Activated gamma-delta T cell treated with Interleukin-2 at 50 U/mL for 16 hours (primary cell): ENCODE measurements at places on chromosomes 12 and 14.
A peak's percentile ranks its signal among the peaks of the same experiment; 100 is the strongest.

DNA sequence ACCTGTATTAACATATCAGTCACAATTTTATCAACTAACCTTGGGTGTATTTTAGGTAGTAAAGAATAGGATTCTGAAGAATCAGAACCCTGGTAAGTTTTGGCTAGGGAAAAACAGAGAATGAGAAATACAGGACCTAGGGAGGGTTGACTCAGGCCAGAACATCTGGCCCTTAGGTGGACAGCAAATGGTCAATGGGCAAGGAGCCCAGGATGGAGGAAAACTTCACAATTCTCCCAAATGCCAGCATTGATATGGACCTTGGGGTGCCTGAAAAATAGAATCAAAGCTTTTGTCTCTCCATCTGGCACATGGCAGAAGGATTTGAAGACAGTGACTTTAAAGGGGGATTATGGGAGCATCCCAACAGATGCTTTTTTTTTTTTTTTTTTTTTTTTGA lies 32.7 kb upstream of the PRPF39 start:
- no peak for DNase-seq

DNA sequence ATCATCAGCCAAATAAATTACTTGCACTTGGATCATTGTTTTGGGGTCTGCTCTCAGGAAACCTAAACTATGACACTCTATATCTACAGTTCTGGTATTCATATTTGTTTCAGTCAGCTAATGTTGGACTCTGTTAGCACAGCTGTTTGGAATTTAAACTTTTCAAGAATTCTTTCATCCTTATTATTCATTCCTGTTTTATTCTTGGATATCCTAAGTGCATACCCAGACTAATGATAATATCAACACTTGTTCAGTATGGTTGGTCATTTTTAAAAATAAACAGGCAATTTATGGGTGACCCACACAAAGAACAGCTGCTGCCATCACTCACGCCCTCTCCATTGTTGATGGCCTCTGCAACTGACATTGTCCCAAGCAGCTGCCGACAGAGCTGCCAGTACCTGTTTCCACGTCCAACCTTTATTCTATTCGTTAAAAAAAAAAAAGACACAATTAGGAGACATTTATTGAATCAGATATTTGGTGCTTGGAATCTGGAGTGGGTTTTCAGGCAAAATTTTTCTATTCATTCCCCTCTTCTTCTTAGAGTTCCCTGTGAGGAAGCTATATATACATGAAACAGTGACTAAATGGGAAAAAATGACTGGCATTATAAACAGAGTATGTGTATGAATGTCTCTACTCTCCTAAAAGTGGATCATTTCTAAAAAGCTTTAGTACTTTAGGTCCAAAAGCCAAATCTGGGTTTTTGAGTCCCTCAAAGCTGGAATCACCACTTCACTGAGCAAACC lies 252.1 kb upstream of the NAV3 start:
- DNase-seq: no peak

DNA sequence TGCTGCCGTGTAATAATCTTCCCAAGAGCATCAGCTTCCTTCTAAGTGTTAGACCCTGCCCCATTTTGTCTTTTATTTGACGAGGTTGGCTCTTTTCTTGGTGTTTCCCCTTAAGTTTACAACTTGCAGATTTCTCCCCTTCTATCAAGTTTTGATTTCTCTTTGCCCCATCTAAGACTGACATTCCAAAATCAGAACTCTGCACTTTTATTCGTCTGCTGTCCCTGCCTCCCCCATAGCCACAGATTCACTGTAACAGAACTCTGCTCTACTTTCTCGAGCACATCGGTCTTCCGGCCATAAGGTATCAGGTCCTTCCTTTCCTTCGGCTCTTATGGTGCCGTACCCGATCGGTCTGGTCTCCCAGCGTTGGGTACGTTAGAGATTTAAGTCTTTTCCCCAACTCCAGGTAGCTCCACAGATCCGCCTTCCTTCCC lies 563 bp downstream of the DCP1B start:
- DNase-seq: no peak

DNA sequence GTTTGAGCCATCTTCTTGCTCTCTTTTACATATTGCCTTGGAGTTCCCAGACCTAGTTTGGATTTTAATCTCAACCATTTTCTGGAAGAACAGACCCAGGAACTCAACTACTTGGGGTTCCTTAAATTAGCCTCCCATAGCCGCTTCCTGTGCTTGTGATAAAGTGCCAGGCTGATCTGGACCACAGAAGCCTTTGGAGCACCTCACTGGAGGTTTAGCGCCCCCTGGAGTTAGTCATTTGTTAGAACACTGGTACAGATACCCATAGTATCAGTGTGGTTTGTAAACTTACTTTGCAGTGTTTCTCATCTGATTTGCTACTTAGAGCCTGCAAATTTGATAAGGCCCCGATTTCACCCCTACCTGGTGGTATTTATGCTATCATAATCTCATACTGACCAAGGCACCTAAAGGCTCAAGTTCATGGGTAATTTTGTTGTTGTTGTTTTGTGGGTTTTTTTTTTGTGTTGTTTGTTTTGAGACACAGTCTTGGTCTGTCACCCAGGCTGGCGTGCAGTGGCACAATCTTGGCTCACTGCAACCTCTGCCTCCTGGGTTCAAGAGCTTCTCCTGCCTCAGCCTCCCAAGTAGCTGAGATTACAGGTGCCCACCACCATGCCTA lies 3.7 kb downstream of the UNC119B start:
- DNase-seq: peak; percentile 77

- DNase-seq: no peak
Measured at GRCh38 chr12:120659151-120659525, 18.7 kb downstream of the CABP1 start.

DNA sequence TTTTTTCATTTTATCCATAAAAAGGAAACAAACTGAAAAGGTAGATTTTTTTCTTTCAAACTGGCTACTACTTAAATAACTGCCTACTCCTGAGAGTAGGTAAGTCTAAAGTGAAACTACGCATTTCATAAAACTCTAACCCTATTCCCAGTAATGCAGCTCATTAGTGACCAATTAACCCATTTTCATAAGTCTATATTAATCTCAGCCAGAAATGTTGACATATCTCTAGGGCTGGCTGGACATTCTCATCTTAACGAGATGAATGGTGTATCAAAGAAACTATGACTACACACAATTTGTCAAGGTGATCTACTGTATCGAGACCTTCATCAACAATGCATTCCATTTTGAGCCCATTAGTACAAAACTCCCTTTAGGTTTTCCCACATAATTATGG lies 57.2 kb downstream of the EPS8 start:
- DNase-seq: no peak

GRCh38 chr12:18813753-18814152 lies 75.8 kb downstream of the CAPZA3 start:
- no peak for DNase-seq

- no peak for DNase-seq
Measured at GRCh38 chr12:47977046-47977771, 13.8 kb downstream of the TMEM106C start.

DNA sequence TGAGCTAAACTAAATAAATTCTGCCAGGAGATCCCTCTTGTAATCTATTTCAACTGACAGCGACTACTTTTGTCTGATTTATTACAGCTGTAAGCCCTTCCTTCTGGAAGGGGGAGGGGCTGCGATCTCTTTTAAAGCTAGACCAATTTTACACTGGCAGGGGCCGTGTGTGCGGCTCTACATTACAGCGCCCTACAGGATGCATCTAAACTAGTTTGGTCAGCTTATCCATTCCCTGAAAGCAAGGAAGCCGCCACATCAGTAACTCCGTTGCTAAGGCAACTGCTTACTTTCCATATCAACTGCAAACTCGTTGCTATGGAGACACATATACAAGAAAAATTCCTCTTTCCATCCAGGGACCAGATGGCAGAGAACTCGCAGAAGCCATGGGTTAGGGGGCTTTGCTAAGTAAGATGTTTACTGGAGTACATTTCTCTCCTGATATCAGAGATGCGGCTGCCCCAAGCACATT lies 17.4 kb downstream of the FOXN3 start:
- DNase-seq: no peak

DNA sequence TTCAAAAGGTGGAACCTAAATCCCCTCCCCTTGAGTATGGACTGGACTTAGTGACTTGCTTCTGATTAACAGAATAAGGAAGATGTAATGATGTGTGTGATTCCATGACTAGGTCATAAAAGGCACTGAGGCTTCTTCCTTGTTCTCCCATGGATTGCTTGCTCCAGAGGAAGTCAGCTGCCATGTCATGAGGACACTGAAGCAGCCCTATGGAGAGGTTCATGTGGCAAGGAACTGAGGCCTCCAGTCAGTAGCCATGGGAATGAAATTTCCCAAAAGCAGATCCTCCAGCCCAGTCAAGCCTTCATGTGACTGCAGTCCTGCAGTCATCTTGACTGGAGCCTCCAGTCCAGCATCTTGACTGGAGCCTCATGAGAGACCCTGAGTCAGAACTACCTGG lies 10.7 kb downstream of the TMBIM4 start:
- DNase-seq: no peak

DNA sequence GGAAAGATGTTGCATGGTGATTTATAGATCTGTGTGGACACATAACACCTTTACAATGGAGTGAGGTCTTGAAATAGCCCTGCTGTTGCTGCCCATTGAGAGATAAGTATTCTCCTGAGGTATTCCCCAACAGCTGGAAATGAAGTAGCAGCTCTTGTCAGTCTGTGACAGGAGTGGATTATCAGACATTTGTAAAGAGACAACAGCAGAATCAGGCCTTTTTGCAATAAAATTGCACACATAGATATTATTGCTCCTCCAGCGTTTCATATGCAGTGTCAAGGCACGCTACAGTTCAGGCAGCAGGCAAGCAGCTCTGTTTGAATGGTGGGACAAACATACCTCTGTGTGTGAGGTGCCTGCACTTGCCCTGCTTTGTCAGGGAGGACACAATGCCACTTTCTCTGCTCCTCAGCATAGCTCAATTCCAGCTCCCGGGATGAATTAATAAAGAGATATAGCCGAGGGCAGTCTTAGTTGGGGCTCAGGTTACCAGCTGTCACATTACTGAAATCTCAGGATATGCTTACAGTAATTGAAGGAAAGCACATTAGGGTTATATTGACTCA lies 49.4 kb downstream of the BICD1 start:
- DNase-seq: no peak

DNA sequence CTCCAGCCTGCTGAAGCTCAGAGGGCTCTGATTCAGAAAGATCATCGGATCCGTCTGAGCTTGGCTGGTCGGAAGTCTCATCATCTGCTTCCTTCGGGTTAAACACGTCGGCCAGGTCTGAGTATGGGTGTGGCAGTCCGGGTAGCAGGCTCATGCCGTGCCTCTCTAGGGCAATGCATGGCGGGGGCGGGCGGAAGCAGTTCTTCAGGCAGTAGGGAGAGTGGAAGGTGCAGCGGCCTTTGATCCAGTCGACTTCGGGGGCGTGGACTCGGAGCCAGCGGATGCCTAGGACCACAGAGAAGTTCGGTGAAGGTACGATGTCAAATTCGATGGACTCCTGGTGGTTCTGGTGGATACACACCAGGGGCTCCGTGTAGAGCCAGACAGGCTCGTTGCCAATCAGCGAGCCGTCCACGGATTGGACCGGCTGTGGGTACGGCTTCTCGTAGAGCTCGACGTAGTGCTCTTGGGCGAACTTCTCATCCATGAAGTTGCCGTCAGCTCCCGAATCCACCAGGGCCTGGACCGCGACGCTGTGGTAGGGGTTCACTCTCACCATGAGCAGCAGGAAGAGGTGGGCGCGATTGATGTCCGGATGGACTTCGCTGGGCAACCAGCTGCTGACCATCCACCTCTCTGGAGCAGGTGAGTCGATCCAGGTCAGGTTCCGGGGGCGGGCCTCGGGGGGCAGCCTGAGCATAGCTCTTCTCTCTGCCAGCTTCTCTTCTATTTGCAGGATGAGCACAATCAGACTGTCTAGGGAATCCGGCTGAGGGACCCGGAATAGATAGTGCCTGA lies 20.3 kb downstream of the RTL1 start:
- DNase-seq: no peak

- DNase-seq: no peak
Measured at GRCh38 chr12:110546339-110546738, 36.8 kb downstream of the PPTC7 start.

DNA sequence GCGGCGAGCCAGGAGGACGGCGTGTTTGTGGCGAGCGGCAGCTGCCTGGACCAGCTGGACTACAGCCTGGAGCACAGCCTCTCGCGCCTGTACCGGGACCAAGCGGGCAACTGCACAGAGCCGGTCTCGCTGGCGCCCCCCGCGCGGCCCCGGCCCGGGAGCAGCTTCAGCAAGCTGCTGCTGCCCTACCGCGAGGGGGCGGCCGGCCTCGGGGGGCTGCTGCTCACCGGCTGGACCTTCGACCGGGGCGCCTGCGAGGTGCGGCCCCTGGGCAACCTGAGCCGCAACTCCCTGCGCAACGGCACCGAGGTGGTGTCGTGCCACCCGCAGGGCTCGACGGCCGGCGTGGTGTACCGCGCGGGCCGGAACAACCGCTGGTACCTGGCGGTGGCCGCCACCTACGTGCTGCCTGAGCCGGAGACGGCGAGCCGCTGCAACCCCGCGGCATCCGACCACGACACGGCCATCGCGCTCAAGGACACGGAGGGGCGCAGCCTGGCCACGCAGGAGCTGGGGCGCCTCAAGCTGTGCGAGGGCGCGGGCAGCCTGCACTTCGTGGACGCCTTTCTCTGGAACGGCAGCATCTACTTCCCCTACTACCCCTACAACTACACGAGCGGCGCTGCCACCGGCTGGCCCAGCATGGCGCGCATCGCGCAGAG lies 873 bp downstream of the PLXNC1 start:
- peak; percentile 27 for DNase-seq

DNA sequence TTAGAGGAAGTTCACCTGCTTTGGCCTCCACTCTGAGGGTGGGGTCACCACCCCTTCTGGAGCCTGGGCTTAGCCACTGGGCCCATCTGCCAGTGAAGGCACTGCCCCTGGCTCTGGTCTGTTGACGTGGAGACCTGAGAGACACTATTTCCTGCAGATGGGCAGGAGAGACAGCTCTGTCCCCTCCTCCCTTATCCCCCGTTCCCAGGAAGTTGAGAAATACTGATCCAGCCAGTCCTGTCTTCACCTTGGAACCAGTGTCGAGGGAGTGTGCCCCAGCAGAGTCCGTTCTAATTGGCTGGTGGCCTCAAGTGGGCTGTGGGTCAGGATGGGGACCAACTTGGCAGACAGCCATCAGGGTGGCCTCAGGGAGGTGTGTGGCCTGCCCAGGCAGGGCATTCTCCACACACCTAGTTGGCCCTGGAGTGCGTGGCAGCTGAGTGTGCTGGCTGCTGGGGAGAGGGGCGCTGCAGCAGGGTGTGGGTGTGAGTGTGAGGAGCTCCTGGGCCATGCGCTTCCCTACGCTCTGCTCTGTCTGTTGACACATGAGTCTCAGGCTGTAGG lies 25.4 kb downstream of the CLSTN3 start:
- no peak for DNase-seq

GRCh38 chr12:116278279-116278626 lies 760 bp upstream of the MED13L start:
- DNase-seq: no peak

DNA sequence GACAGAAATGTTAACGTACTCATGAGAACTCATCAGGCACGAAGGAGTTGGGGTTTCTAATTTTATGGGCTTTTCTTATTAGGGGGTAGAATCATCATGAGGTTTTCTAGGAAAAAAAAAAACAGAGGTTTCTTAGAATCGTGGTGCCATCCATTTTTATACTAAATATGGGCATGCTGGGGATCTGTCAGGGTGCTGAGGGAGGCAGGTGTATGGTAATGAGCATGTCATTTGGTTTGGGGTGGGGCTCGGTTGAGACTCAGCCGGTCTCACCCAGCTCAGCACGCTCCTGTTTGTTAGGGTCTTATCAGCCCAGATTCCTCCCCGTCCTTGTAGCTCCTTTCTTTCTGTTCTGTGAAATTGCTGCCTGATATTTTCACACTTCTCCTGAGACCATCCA lies 98.2 kb downstream of the DICER1 start:
- DNase-seq: no peak

GRCh38 chr14:71497645-71498086 lies 434.6 kb upstream of the RGS6 start:
- no peak for DNase-seq
